ENCODE measurements at places on chromosomes 4 and X.

GRCh38 chrX:38400389-38400910 lies 48.0 kb downstream of the OTC start:
- no peak for DNase-seq

DNA sequence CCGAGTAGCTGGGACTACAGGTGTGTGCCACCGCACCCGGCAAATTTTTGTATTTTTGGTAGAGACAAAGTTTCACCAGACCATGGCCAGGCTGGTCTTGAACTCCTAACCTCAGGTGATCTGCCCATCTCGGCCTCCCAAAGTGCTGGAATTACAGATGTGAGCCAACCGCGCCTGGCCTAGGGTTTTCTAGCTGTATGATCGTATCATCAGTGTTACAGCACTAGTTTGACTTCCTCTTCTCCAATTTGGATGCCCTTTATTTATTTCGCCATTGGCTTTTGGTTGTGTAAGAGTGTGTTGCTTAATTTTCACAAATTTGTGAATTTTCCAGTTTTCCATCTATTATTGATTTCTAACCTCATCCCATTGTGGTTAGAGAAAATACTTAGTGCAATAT lies 5.2 kb downstream of the TKTL1 start:
- no peak for DNase-seq

DNA sequence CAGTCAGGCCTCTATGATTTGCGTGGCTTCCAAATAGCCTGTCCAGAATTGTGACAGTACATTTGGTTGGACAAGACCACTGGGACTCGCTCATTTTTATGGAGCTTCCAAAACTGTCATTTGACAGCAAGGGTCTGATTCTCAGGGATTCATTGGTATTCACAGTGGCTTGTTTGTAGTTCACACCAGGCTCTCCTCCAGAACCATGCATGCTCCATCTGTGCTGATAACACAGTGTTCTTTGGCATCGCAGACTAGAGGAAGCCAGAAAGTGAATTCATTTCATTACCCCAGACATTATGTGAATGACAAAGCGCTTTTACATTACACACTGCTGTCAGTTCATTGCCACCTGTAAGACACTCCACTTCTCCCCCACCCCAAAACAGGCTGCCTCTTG lies 208.3 kb downstream of the ARHGAP10 start:
- no peak for DNase-seq

GRCh38 chrX:275967-276580 lies 5.1 kb upstream of the PLCXD1 start:
- DNase-seq = peak; percentile 28

- DNase-seq = no peak
Observed at GRCh38 chr4:165609653-165610052, 230.8 kb downstream of the CPE start.

DNA sequence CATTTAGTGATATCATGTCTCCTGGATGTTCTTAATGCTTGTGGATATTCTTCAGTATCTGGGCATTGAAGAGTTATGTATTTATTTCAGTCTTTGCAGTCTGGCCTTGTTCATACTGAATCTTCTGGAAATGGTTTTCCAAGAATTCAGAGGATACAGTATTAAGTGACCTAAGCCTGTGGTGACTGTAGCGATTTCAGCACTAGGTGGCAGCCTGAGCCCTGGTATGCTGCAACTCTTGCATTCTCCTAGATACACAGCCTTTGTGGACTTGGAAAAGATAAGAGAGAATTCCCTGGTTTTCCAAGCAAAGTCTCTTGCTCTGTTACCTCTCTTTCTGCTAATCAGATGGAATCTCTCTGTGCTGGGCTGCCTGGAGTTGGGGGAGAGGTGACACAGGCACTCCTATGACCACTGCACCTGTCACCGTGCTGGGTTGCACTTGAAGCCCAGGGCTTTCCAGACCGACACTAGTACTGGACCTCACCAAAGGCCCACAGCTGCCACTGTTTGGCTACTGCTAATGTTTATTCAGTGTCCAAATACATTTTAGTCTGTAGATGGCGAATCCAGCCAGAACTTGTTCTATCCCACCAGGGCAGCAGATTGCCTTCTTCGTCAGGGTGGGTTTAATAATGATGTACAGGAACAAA lies 19.3 kb upstream of the SPIN2A start:
- DNase-seq = peak; percentile 39

DNA sequence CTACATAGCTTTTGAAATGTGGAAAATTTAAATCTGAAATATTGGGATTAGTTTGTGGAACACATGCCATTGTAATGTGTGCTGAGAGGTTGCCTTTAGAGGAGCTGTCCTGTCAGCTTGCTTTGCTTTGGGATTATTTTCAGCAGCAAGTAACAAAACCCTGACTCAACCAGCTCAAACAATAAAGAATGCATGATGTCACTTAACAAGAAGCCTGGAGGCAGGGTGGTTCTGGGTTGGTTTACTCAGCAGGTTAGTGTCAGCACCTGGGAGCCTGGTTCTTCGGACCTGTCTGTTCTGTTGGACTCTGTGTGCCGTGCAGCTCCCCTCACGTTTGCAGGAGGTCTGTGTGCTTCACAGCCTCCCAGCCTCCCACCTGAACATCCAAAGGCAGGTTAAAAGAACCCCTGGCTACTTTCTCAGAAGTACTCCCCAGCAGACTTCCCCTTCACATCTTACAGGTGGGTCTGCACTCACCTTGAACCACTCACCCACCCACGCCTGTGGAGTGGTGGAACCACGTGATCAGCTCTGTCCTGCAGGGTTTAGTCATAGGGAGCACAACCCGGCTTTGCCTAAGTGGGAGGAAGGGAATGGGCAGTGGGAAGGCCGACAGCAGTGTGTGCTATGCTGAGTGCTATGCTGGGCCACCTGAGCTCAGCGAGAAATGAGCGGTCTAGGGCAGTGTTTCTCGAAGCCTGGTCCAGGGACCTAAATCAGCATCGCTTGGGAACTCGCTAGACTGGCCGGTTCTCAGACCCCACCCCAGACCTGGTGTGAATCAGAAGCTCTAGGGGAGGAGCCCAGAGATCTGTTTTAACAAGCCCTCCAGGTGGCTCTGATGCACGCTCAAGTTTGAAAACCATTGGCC lies 20.4 kb downstream of the TMEM131L start:
- no peak for DNase-seq

GRCh38 chrX:29407357-29407756 lies 808.0 kb upstream of the MAGEB2 start:
- no peak for DNase-seq

DNA sequence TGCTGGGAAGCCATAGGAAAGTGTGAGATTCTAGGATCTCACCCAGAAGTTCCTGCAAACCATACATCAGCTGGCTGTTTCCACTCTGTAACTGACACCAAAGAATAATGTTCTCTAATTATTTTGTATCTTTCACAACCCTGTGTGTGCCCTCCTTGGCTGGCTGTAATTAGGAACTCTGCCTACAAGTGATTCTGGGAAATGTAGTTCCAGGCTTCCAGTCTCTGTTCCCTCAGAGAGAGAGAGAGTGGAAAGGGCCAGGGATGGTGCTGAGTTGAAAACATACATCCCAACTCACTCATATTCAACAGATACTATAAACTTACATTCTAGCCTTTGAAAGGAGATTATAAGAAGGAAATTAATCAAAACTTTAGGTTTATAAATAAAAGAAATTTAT lies 57.5 kb upstream of the C1QTNF7 start:
- DNase-seq = no peak

DNA sequence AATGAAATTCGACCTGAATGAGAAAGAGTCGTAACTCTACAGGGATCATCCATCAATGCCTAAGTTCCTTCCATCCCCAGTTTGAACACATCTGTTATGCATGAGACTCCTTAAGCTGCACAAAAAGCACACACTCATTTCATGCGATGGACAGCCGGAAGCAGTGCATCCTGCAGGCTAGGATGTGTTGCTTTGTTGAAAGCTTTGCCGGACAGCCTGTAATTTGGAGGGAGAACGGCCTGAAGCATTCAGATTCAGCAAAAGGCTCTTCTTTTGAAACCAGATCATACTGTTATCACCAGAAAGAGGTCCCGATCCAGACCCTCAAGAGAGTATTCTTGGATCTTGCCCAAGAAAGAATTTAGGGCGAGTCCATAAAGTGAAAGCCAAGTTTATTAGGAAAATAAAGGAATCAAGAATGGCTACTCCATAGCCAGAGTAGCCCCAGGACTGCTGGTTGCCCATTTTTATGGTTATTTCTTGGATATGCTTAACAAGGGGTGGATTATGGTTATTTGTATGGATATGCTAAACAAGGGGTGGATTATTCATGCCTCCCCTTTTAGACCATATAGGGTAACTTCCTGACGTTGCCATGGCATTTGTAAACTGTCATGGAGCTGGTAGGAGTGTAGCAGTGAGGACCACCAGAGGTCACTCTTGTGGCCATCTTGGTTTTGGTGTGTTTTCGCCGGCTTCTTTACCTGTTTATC lies 48.1 kb upstream of the DHRSX start:
- no peak for DNase-seq

GRCh38 chr4:11497972-11498371 lies 69.3 kb upstream of the HS3ST1 start:
- no peak for DNase-seq

DNA sequence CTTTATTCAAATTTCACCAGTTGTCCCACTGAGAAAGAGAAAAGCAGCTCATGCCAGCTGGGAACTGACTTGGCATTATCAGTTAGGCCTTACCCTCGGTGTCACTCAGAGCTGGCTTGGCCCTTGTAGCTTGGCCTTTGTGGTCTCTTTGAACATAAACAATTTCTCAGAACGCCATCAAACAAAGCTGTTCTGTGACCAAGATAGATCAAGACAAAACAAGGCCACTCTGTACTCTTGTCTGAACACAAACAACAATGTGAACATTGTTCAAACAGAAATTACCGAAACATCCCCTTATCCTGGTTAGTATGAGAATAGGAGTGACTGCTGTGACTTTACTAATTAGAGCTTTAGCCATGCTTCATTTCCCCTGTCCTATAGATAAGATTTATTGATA lies 57.2 kb downstream of the DIPK2B start:
- peak; percentile 65 for DNase-seq

- DNase-seq = no peak
Observed at GRCh38 chr4:180054291-180054690, 2188.9 kb upstream of the TENM3 start.

DNA sequence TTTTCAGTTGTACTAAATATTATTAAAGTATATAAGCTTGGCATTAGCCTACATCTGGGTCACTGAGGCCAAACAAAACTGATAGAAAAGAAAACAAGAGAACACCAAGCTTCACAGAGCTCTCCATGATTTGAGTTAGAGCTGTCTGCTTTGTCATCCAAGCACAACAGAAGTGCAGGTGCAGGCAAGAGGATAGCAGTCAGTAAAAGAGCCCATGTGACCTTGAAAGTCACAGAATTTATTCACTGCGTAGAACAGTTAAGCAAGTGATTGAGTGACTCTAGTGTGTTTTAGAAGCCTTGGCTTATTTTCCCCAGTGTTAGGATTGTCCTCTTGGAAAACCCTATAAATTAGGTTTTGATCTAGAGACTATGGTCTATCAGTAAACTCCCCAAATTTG lies 49.4 kb upstream of the PRDM5 start:
- no peak for DNase-seq

DNA sequence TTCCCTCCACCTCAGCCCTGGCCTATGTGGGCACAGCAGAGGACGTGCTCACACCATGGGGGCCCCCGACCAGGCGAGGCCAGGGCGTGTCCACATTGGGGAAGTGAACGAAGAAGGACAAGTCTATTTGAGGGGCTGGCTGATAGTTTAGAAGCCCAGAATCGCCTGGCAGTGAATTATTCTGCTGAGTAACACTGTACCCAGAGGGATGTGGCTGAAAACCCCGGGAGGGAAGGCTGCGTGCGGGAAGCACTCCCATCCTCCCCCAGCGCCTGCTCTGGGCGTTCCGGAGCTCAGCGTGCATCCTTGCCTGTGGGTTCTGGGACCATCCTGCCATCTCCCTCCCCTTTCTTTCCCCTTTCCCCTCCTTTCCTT lies 66.6 kb downstream of the TRMT44 start:
- no peak for DNase-seq

DNA sequence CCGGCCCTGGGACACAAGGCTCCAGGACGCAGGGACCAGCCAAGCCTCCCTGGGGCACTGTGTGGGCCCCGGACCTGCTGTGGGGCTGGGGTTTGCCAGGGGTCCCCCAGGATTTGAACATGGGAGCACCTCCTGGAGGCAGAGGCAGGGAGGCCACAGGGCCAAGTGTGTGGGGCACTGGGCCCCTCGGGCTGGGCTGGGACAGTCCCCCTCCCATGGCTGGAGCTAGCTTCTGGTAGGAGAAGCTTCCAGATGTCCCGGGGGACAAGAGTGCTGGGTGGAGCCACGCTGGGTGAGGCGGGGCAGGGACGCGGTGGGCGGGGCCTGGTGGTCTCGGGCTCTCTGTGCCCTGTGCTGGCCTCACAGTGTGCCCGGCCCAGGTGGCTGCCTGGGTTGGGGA lies 18.6 kb downstream of the FGFRL1 start:
- no peak for DNase-seq
